ENCODE measurements at places on chromosomes 11 and 22.
A peak's percentile ranks its signal among the peaks of the same experiment; 100 is the strongest.

- peak; percentile 71 for DNase-seq
Measured at GRCh38 chr11:94794287-94795168, 26.4 kb downstream of the AMOTL1 start.

DNA sequence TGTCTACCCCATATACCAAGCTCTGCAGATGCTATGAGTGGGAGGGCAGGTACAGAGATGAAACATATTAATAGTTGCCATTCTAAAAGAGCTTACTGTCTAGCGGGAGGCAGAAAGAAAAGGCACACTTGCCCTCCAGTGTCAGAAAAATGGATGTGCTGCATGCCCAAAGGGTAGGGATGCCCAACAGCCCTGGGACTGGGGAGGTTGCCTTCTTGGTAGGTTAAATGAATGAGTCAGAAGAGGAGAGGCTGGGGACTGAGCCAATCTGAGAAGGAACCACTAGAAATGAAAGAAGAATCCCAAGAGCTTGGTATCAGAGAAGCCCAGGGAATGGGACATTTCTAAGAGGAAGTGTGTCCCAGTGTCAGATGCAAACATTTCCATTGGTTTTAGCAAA lies 1.2 kb downstream of the BIRC3 start:
- DNase-seq: no peak

DNA sequence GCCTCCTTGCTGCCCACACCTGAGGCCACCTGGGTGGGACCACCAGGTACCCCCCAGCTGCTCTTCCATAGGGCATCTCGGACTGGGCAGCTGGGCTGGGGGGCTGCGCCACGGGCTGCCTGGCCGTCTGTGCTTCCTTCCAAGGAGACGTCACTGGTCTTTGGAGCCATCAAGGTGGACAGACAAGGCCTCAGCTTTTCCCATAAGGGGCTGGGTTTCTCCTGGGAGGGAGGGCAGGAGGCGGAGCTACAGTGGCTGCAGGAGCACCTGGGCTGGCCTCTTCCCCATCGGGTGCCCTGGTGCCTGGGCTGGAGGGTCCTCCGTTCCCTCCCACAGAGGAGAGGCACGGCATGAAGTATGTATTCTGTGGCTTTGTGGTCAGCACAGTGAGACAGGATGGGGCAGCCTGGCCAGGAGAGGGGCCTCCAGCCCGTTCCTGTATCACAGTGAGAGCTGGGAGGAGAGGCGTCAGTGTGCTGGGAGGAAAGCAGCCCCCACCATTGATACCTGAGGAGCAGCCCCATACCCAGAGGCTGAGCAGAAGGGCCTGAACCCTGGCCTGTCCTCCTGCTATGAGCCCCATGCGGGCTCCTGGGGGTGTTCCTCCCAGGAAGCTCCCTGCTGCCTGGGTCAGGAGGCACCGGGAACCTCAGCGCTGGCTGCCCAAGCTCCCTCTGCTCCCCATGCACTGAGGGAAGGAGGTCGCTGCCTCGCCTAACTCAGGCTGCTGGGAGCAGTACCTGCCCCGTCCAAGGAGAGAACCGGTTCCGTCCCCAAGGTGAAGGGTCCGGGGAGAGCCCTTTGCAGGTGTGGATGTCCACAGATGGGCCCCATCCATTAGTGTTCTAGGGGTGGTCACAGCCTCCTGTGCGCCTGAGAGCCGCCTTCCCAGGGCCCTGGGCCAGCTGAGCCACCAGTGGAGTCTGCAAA lies 1075.0 kb downstream of the BRD1 start:
- DNase-seq: no peak

DNA sequence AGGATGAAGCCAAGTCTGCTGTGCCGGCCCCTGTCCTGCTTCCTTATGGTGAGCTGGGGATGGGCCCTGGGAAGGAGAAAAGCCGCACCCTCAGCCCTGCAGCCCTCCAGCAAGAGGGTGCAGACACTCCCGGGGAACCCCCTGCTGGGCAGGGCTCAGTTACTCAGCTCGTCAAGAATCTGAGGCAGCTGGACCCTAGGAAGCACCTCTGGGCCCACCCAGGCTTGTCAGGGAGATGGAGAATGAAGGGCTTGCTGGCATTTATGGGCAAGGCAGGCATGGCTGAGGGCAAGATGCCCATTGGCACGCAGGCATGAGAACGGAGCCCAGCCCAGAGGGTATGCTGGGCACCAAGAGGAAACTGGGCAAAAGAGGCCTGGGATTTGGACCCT lies 12.9 kb downstream of the RELT start:
- DNase-seq: no peak

GRCh38 chr11:95299078-95299679 lies 68.2 kb upstream of the SESN3 start:
- peak; percentile 59 for DNase-seq

DNA sequence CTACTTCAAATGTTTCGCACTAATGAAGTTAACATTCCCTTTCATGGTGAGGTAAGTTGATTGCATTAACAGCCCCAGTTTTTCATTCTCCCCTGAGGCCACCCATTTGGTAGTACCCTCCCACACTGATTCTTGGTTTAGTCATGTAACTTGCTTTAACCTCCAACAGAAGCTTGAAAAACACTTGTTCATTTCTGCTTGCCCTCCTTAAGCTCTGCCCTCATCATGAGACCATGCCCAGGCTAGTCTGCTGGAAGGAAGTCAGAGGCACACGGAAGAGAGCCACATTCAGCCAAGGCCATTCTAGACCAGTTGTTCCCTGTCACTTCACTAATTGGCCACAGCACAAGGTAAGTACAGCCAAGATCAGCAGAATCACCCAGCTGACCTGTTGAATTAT lies 50.7 kb upstream of the CD44 start:
- DNase-seq: no peak

DNA sequence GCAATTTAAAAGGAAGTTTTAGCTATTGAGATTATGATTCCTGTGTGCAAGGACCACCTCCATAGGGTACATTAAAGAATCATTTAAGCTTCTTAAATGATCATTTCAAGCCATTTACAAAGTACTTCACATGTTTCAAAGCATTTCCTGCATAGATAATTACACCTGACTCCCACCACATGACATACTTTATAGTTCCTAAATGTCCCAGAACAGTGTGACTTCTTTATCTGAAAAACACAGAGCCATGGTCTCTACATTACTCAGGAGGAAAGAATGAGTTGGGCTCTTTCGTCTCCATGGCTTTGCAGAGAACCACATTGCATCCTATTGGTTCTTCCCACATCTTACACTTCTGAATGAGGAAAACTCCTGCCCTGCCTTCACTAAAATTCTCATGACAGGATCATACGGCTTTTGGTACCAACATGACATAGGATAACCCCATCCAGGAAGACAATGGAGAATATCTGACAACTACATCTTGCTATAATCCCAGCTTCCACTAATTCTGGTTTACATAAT lies 88.6 kb downstream of the ETS1 start:
- no peak for DNase-seq

- DNase-seq: no peak
Measured at GRCh38 chr22:49325531-49326395, 501.9 kb downstream of the BRD1 start.

DNA sequence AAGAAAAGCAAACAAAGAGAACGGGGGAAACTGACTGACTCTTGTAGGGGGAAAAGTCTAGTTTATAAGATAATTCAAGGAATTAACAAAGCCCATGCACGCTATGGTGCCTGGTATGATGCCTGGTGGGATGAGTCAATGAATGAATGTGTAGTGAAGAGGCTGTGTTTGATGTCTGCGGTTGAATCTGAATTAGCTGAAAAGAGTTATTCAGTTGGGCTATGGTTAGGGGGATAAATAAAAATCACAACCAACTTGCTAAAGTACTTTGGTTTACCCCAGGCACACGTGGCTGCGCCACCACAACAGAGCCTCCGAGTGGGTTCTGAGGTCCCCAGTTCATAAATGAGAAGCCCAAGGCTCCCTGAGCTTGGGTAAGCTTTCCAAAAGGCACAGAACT lies 369.3 kb upstream of the SYN3 start:
- DNase-seq: no peak

GRCh38 chr11:117064275-117064674 lies 34.0 kb downstream of the SIK3 start:
- no peak for DNase-seq
